ENCODE measurements at places on chromosomes 16 and 17.

GRCh38 chr17:60857556-60858080 is 180.0 kb downstream of the BCAS3 start:
- no peak for DNase-seq

- no peak for DNase-seq
Measured at GRCh38 chr16:66457888-66458287, 30.8 kb downstream of the BEAN1 start.

DNA sequence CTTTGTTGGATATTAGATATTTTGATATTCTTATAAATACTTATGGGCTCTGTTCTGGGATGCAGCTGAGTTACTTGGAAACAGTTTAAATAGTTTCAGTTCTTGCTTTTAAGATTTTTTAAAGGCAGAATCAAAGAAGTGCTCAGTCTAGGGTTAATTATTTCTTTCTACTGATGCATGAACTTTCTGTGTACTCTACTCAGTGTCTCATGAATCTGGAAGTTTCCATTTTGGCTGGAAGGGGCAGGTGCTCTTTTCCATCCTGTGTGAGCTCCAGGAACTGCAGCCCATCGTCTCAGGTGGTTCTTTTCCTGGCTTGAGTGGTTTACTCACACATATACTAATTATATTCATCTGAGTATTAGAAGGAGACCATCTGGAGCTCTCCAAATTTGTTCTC is 61.1 kb upstream of the CPHXL start:
- no peak for DNase-seq

GRCh38 chr17:18318117-18318516 is 3.0 kb downstream of the SMCR8 start:
- DNase-seq, result no peak

- DNase-seq, result no peak
Measured at GRCh38 chr17:9944704-9945103, 39.6 kb upstream of the RCVRN start.

GRCh38 chr16:745739-746138 is 4.9 kb upstream of the CIAO3 start:
- DNase-seq, result no peak

DNA sequence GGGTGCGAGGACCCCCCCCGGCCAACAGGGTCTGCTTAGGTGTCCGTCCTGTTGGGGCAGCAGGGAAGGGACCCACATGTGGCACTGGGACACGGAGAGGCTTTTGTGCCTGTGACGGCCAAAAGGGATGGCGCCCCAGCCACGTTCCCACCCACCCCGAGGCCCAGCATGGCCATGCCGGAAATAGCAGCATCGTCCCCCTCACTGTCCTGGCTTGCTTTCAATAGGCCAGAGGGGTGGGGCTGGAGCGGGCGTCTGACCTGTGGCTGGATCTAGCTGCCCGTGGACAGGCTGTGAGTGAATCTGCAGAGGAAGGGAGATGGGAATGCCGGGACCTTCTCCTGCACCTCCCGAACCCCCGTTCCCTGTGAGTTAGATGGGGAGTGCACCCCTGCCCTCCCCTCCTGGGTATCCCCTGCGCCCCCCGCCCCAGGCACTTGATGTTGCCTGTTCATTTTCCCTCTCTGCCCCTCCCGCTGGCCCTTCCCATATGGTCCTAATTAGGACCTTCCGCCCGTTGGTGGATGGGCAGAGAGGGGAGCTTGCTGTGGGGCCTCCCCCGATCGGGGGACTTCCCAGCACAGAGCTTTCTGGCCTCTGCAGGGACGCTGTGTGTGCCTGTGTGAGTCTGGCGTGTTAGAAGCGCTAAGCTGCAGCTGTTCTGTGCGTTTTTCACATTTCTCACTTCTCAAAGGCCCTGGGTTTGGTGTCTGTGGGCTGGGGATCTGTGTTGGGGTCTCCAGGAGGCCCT is 292.8 kb downstream of the SEC14L1 start:
- DNase-seq, result no peak

- DNase-seq, result no peak
Measured at GRCh38 chr16:72995151-72995881, 52.6 kb downstream of the ZFHX3 start.

GRCh38 chr16:17106243-17106791 is 364.4 kb downstream of the XYLT1 start:
- DNase-seq, result no peak

DNA sequence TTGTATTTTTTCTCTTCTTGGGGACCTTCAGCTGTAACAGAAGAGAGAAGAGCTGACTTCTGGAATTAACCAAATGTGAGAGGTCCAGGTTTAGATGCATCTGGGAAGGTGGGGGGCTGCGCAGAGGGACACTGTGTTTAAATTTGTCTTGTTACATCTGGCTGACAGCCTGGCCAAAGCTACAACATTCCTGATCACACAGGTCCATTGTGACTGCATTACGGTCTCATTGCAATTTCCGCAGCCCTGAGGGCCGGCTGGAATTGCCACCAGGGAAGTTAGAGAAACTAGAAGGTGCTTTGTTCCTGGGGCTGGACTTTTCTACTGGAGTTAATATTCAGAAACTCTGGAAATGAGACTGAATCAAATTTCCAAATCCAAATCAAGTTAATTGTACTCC is 37.9 kb upstream of the LRRC75A start:
- DNase-seq, result no peak

DNA sequence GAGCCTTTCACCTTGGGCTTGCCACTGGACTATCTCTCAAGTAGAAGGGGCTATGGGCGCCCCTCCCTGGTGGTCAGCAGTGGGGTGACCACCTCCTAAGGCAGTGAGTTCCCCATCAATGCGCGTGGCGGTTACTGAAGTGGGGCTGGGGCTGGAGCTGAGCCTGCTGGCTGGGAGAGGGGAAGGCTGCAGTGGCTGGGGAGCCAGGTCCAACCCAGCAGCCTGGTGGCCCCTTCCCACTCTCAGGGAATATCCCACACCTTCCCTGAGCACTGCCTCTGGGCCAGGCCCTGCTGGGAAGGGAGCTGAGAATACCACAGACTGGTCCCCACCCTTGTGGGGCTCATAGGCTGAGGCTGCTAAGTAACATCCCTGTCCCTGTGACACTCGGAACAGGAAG is 19.8 kb upstream of the MPRIP start:
- no peak for DNase-seq

- no peak for DNase-seq
Measured at GRCh38 chr16:29877266-29877961, 14.4 kb upstream of the CDIPT start.

- no peak for DNase-seq
Measured at GRCh38 chr16:47492428-47493377, 31.6 kb downstream of the PHKB start.

DNA sequence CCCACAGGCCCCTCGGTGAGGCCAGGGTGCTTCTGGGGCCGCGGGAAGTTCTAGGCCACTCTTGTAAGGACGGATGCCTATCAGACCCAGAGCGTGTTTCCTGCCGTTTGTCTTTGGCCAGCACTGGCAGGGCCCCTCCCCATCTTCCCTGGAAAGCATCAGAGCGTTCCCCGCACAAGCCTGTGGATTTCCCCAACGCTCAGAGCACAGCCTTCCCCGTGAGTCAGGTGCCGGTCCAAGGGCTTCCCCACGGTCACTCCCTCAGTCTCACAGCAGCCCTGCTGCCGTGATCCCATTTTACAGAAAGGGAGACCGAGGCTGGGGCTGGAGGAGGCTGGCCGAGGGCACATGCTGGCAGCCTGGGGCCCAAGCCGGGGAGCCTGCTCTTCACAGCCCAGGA is 33.7 kb downstream of the CRISPLD2 start:
- no peak for DNase-seq

GRCh38 chr17:76022973-76023899 is 3.9 kb downstream of the EVPL start:
- no peak for DNase-seq

- no peak for DNase-seq
Measured at GRCh38 chr16:71528257-71528656, 2.0 kb downstream of the CHST4 start.

DNA sequence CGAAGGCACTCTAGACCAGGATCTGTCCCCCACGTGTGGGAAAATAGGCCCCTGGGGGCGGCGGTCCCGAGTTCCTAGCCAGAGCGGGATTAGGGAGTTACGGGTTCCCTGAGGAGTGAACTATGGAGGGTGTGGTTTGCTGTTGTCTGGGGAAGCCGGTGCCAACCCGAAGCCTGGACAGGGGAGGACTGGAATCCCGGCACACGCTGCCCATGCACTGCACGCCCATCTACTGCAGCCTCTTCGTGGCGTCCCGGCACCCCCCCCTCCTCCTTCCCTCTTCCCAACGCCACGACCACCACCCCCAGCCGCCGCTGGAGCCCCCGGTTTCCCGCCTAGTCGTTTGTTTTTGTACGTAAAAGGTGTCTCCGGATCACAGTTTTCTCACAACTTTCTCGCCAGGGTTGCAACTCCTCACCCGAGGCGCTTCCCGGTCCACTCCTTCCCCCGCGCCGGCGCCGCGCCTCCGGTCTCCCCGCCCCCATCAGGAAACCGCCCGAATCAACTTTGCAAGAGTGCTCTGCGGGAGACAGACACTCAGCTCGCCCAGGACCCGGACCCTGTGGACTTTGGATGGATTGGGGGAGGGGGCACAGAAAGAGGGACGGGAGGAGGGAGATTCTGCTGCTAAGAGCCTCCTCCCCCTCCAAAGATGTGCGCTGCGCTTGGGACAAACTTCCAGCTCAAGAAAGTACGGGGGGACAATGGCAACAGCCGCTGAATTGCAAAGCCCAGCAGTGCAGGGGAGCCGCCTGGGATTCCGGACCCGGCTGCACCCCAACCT is 1.4 kb upstream of the LHX1 start:
- no peak for DNase-seq

DNA sequence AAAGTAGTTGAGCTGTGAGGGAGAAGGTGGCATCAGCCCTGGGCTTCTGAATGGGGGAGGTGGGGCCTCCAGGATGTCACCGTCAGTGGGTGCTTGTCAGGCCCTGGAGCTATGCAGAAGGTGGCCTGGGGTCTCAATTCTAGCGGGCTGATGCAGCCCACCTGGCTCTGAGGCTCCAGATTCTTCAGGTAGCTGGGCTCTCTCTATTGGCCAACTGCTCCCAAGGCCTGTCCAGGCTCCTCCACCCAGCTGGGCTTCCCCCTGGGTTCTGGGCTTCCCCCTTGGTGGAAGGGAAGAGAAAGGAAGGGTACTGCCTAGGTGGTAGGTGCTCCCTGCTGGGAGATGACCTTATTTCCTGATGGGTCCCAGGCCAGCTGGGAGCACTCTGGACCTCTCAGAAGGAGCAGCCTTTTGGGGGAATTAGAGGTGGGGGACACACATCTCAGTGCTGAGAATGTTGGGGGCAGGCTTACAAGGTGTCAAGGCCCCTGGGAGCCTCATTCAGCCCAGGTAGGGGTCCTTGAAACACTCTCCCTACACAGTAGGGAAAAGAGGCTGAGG is 1728.3 kb downstream of the TP53TG3F start:
- no peak for DNase-seq

GRCh38 chr17:47286198-47286914 is 32.7 kb downstream of the ITGB3 start:
- no peak for DNase-seq

- DNase-seq, result no peak
Measured at GRCh38 chr16:26396511-26397235, 670.1 kb upstream of the C16orf82 start.

GRCh38 chr16:22844416-22844815 is 30.5 kb downstream of the HS3ST2 start:
- DNase-seq, result no peak

- peak; percentile 17 for DNase-seq
Measured at GRCh38 chr16:66928702-66929388, 3.5 kb upstream of the RRAD start.

GRCh38 chr16:74169687-74170376 is 126.8 kb upstream of the PSMD7 start:
- DNase-seq, result no peak

DNA sequence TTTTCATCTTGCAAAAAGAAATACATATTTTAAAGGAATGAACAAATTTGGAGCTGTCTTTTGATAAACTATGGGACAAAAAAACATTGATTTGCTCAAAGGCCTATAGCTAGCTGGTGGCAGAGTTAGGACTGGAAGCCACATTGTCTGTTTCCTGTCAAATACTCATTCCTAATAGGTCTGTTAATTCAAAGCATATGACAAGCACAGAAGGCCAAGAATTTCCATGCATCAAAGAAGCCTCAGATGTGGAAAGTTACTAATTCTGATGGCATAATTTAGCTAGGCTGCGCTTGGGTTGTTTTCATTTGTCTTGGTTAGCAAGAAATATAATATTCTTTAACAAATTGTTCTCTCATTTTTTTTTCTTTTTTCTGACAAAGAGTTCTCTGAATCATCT is 98.0 kb downstream of the CDK5R1 start:
- no peak for DNase-seq

- no peak for DNase-seq
Measured at GRCh38 chr17:29154516-29155226, 25.5 kb downstream of the MYO18A start.

DNA sequence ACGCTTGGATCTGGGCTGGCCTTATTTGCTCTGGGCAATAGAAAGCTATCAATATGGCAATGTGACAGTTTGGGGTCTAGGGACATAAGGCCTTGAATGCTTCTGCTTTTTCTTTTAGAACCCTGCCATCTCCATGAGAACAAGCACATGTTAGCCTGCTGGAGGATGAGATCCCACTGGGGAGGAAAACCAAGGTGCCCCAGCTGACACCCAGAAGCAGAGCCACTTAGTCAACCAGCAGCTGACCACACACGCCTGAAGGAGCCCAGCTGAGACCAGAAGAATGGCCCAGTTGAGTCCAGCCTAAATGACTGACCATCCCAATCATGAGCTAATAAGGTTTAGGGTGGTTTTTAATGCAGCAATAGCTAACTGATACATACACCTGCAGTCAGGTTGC is 171.2 kb downstream of the AHSP start:
- no peak for DNase-seq

GRCh38 chr17:42459256-42459800 is 650 bp downstream of the ATP6V0A1 start:
- DNase-seq, result no peak

DNA sequence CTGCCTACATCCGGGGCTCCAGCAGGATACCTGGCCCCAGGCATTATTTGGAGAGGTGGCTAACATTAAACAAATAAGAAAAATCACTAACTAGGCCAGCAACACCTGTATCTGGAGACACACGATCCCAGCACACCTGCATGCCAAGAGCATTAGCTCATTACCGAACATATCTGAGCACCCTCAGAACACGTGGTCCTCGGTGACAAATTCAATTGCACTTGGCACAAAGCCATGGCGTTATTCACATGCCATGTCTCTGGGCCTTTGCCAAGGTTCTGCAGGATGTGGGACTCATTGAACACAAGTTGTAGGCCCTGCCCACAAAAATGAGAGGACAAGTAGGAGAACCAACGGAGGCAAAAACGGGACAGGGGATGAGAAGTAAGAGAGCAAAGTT is 552.3 kb downstream of the TOX3 start:
- DNase-seq, result no peak

DNA sequence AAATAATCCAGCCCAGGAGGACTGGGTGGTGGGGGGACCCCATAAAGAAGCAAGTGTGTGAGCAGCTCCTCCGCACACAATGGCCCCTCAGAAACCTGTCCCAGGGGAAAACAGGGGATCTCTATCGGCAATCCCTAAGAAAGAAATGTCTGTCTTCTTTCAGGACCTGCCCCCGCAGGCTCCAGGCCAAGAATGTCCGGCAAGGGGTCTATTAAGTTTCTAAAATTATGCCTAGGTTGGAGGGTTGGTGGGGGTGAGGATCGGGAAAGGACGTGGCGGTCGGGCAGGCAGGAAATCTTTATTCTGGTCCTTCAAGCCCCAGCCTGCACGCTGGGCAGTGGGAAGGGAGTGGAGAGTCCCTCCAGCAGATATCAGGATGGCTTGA is 23.4 kb upstream of the LITAF start:
- DNase-seq, result no peak
